Ovary (tissue), 10 donors: ENCODE measurements at places on chromosomes 3 and 15.
A peak's percentile ranks its signal among the peaks of the same experiment; 100 is the strongest.

DNA sequence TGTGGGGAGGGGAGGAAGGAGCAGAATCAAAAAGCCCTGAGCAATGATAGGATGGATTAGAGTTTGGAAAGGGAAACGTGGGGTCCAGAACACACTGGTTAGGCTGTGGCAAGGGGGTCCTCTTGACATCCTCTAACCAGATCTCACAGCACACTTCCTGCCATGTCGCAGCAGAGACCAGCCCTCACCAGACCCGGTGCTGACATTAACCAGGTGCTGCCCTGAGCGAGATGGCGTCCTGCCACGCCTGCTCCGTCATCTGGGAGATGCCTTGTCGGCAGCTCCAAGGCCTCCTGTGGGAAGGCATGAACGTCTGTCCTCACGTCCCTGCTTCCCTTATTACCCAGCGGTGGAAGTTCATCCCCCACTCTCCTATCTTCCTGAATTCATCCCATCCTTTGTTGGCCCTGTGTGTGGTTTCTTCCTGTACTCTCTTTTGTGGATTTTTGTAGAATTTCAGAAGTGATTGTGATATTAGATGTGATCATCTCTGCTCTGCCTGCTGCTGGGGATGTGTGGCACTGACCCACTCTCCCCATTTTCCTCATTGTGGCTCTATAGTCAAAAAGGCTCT, 29.4 kb upstream of the MYZAP start:
- H3K36me3 ChIP-seq, result no peaks in the 10 kb centered on the region
- no peaks in the 10 kb centered on the region for H3K4me1 ChIP-seq
- H3K27ac ChIP-seq, result no peak overlapping the region
- H3K27me3 ChIP-seq, result no peaks in the 10 kb centered on the region
- H3K4me3 ChIP-seq, result no peak overlapping the region

DNA sequence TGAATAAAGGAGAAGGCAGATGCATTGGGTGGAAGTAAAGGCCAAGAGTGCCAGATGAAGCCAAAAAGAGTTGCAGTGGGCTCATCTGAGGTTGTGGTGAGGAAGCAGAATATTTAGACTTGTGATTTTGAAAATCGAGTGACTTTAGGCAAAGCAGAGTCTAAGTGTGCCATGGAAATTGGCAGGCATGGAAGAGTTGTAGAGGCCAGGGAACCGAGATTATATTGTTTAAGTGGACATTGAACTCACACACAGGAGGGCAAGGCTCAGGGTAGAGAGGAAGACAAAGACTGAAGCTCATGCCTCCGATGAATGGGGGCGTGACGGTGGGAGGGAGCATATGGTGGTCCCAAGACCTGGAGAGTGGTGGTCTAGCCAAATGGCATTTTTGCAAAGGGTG, 347.5 kb downstream of the EPHB1 start:
- no peak overlapping the region for H3K4me3 ChIP-seq
- H3K4me1 ChIP-seq, result no peaks in the 10 kb centered on the region
- no peaks in the 10 kb centered on the region for H3K36me3 ChIP-seq
- DNase-seq, result no peak
- no peaks in the 10 kb centered on the region for H3K27me3 ChIP-seq

DNA sequence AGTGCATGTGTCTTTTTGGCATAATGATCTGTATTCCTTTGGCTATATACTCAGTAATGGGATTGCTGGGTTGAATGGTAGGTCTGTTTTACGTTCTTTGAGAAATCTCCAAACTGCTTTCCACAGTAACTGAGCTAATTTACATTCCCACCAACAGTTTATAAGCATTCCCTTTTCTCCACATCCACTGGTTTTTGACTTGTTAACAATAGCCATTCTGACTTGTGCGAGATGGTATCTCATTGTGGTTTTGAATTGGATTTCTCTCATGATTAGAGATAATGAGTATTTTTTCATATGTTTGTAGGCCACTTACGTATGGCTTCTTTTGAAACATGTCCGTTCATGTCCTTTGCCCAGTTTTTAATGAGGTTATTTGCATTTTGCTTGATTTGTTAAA, 117.7 kb downstream of the CHCHD4 start:
- H3K36me3 ChIP-seq, result no peaks in the 10 kb centered on the region
- no peak overlapping the region for H3K4me3 ChIP-seq
- DNase-seq, result no peak
- no peaks in the 10 kb centered on the region for H3K4me1 ChIP-seq

DNA sequence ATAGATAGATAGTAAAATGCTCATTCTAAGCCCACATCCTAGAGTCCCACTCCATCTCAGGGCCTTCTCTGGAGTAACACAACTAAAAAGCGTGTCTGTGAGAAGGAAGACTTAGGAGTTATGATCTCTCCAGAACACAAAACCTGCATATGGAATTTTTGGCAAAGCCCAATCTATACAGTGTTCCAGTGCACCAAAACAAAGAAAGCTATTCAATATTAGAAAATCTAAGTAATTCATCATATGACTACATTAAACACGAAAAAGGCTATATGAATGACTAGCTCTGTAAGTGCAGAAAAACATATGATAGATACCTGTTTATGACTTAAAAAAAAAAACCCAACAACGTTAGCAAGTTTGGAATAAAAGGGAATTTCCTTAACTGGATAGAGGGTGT, 27.7 kb downstream of the MTMR10 start:
- no peaks in the 10 kb centered on the region for H3K27me3 ChIP-seq
- no peak overlapping the region for H3K27ac ChIP-seq
- H3K4me3 ChIP-seq, result no peak overlapping the region

GRCh38 chr15:89364341-89364740, 29.7 kb upstream of the POLG start:
- H3K36me3 ChIP-seq, result no peaks in the 10 kb centered on the region
- no peaks in the 10 kb centered on the region for H3K27me3 ChIP-seq
- peaks cover 4% of the 10 kb centered on the region for H3K4me1 ChIP-seq
- H3K27ac ChIP-seq, result no peak overlapping the region
- no peak overlapping the region for H3K4me3 ChIP-seq

DNA sequence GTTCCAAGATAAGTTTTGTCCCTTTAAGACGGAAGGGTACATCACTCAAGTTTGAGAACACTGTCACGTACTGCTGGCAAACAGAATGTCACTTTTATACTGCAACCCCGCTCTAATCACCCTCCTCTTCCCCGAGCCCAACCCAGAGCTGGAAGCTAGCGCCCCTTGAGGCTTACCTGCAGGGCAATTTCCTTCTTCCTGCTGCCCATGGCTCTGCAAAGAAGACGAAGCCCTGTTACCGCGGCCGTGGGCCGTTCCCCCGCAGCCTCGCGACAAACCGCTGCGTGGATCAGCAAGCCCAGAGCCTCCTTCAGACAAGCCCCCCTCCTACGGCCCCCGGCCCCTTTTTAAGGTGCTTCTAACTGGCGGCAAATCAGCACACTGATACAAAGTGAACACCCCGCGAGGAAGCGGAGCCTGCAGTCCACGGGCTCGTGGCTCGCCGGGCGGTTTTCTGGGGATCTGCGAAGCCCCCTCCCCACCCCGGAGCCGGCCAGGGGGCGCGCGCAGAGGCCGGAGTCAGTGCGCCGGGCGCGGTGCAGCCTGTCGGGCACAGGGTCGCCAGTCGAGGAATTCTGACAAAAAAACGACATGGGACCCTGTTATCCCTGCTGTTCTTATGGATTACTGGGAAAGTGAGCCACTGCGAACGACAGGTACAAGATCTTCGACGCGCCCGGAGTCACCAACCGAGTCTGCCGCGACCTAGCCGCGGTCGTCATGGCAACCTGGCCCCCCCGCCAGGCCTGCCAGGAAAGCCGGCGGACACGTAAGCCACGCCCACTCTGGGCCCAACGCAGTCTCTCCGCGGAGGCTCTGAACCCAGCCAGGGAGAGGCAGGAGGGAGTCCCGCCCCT, at the start of gene NME9:
Gene NME9 (minus strand): TSS at position 725 of the 857 bp plus-strand sequence. CDS start 516 bp downstream, at position 209.
- no peaks in the 10 kb centered on the region for H3K27me3 ChIP-seq
- peak; percentile 89 for DNase-seq
- no peaks in the 10 kb centered on the region for H3K4me1 ChIP-seq
- H3K36me3 ChIP-seq, result no peaks in the 10 kb centered on the region

GRCh38 chr15:86139828-86140227, 60.2 kb downstream of the AGBL1 start:
- no peak for DNase-seq
- no peaks in the 10 kb centered on the region for H3K4me1 ChIP-seq
- no peak overlapping the region for H3K27ac ChIP-seq

DNA sequence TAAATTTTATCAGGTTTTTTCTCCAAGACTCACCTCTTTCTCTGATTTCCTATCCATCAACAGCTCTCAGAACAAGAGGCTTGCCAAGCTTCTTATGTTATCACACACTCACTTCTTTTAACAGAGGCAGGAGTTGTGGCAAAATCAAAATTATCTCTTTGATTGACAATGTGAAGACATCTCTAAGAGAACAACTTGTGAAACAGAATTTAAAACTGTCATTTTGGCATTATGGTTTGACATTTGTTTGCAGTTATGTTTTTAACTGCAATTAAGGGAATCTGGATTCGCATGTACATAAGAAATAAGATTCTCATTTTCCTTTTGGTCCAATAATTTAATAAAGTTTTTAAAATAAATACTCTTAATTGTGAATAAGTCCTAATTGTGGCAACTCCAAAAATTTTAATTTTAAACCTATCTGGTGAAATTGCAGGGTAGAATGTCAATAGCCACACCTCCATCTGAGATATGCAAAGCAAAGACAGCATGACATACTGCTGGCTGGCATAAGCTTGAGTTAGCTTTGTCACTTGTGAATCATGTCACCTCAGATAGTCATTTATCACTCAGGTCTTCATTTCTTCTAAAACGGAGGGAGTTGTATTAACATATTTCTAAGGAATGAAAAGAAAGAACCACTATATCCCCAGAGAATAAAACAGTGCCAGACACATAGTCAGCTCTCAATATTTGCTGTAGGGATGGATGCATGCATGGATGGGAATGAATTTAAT, 158.6 kb downstream of the CCNL1 start:
- no peak overlapping the region for H3K4me3 ChIP-seq
- no peaks in the 10 kb centered on the region for H3K36me3 ChIP-seq
- H3K4me1 ChIP-seq, result no peaks in the 10 kb centered on the region
- no peaks in the 10 kb centered on the region for H3K27me3 ChIP-seq

DNA sequence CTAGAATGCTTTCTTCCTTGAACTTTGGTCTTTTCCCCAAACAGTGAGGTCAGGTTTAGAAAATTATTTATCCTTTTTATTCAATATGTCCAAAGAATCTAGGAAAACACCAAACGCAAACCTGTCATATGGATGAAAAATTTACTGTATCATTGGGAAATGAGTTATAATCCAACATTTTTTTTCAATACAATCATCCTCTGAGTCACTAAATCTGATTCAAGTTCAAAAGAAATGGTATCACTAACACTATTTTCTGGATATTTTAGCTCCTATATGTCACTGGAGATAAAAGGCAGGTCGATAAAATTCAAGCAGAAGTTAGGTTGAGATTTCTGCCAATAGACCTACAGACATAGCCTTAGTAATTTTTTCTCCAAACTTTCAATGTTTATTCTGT, 591.6 kb upstream of the AGTR1 start:
- no peaks in the 10 kb centered on the region for H3K27me3 ChIP-seq
- no peaks in the 10 kb centered on the region for H3K36me3 ChIP-seq
- no peaks in the 10 kb centered on the region for H3K4me1 ChIP-seq
- no peak overlapping the region for H3K4me3 ChIP-seq
- H3K27ac ChIP-seq, result no peak overlapping the region
- no peak for DNase-seq

DNA sequence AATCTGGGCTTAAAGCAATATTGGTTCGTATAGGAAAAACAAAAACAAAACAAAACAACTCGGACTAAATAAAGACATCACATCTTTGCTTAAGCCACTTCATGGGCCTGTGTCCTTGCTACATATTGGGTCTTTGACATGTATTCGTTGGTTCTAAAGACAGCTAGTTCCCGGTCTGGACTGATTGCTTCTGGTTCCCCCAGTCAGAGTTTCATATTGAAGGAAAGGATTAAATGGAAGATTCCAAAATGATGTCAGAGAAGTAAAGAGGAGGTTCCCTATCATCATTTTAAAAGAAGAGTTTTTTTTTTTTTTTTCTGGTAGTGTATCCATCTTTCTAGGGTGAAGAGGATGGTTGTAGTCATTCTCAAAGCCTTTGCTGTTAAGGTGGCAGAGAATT, 2.3 kb downstream of the OXSR1 start:
- no peak overlapping the region for H3K27ac ChIP-seq
- no peaks in the 10 kb centered on the region for H3K36me3 ChIP-seq
- no peaks in the 10 kb centered on the region for H3K27me3 ChIP-seq
- H3K4me1 ChIP-seq, result peaks cover 10% of the 10 kb centered on the region

- no peak overlapping the region for H3K27ac ChIP-seq
- no peaks in the 10 kb centered on the region for H3K36me3 ChIP-seq
- H3K4me1 ChIP-seq, result no peaks in the 10 kb centered on the region
These were observed 3.0 kb upstream of the SOX14 start for GRCh38 chr3:137761099-137761562.

GRCh38 chr3:44114142-44114541, 127.5 kb upstream of the TOPAZ1 start:
- H3K4me3 ChIP-seq, result no peak overlapping the region
- no peaks in the 10 kb centered on the region for H3K27me3 ChIP-seq
- no peak for DNase-seq
- H3K36me3 ChIP-seq, result no peaks in the 10 kb centered on the region
- no peak overlapping the region for H3K27ac ChIP-seq

- no peaks in the 10 kb centered on the region for H3K27me3 ChIP-seq
- no peaks in the 10 kb centered on the region for H3K36me3 ChIP-seq
These were observed 528.8 kb upstream of the NAALADL2 start for GRCh38 chr3:174330303-174330702.

- H3K36me3 ChIP-seq, result no peaks in the 10 kb centered on the region
- no peak overlapping the region for H3K27ac ChIP-seq
- DNase-seq, result no peak
- no peaks in the 10 kb centered on the region for H3K4me1 ChIP-seq
These were observed 55.4 kb downstream of the CYP19A1 start for GRCh38 chr15:51283026-51283425.

DNA sequence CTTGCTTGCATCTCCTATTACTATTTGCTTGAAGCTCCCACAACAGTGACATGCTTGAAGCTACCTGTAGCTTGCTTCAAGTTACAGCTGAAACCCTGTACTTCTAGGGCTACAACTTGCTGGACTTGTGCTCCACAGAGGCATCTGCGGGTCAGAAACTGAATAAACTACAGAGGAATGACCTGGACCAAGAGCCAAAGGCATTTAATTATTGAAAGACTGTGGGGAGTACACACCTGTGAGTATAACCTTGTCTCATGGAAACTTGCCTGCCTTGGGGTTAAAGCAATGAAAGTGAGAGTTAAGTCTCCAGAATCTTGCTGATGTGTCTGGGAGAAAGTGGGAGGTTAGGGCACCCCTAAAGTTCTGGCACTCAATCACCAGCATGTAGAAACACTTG, 69.8 kb downstream of the UMPS start:
- no peaks in the 10 kb centered on the region for H3K27me3 ChIP-seq
- no peak for DNase-seq
- H3K4me3 ChIP-seq, result no peak overlapping the region
- H3K27ac ChIP-seq, result no peak overlapping the region
- no peaks in the 10 kb centered on the region for H3K36me3 ChIP-seq

DNA sequence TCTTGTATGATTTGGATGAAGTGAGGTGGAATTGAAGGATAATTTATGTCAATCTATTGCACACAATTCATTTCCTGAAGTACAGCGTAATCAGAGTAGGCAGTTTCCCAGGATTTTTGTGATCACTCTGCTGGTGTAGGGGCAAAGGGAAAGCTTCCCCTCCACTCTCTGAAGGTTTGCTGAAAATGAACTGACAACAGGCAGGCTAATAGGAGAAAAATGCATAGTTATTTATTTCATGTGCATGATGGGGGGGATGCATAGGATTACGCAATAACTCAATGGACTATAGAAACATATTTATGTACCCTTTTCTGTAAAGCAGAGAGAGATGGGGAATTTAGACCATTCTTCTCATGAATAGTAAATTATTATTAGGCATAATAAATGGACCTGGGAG, 872.9 kb downstream of the NAALADL2 start:
- H3K27me3 ChIP-seq, result no peaks in the 10 kb centered on the region
- DNase-seq, result no peak
- H3K27ac ChIP-seq, result no peak overlapping the region
- H3K36me3 ChIP-seq, result no peaks in the 10 kb centered on the region
- H3K4me1 ChIP-seq, result peaks cover 2% of the 10 kb centered on the region
